ENCODE measurements at places on chromosomes 12 and 14.

DNA sequence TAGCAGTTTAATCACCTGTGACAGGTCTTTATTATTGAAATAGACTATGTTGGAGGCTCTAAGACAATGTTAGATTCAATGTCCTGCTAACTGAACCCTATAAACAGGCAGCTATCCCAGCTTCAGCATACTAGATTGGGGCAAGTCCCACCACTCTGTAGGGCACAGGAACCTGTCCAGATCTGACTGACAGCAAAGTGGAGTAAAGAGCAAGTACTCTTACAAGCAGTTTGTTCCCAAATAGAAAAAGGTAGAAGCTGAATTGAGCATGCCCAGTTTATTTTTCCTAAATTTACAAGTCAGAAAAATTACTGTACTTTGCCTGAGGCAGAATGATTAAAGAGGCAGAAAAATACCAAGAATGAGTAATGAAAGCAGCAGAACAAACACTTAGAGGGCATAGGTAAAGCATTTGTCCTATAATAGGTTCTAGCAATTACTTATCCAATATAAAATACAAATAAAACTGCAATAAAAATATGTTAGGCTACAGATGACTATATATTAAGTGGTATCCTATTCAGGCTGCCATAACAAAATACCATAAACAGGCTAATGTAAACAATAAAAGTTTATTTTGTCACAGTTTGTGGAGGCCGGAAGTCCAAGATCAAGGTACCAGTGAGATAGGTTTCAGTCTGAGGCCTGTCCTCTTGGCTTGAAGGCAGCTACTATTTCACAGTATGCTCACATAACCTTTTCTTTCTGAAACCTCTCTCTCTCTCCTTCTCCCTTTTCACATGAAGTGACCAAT, 868.2 kb downstream of the C12orf50 start:
- DNase-seq = no peak

GRCh38 chr12:6234906-6235305, 34.7 kb downstream of the CD9 start:
- no peak for DNase-seq

DNA sequence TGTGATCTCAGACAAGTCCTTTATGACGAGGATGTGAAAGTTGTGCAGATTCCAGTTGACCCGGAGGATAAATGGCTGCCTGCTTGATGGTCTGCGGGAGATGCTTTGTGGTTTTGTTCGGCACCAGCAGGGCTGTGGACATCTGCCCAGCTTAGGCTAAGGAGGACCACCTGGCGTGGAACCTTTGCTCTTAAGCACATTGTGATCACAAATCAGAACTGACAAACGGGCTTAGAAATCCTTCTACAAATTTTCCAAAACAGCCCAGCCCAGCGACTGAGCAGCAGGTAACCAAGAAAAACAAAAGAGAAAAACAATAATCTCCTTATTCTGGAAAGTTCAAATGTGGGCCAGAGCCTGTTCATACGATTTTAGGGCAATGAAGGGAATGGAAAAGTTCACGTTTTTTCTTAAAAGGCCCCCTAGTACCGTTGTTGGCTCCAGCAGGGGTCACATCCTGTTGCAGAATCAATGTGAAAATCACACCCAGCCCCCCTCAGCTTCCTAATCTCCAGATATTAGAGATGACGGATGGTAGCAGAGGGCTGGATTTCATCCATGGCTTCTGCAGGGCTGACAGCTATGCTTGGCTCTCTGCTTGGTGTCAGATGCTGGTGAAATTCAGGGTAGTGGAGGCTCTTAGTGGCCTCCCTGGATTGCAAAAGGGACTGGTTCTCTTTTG, 81.1 kb upstream of the RFLNA start:
- no peak for DNase-seq

GRCh38 chr12:124236625-124237031, 58.3 kb upstream of the RFLNA start:
- DNase-seq = no peak

- DNase-seq = no peak
Observed at GRCh38 chr14:51202914-51203665, 37.0 kb upstream of the TMX1 start.

- no peak for DNase-seq
Observed at GRCh38 chr12:72448805-72449204, 176.6 kb downstream of the TRHDE start.

- DNase-seq = no peak
Observed at GRCh38 chr14:89012282-89013097, 188.0 kb downstream of the TTC8 start.

DNA sequence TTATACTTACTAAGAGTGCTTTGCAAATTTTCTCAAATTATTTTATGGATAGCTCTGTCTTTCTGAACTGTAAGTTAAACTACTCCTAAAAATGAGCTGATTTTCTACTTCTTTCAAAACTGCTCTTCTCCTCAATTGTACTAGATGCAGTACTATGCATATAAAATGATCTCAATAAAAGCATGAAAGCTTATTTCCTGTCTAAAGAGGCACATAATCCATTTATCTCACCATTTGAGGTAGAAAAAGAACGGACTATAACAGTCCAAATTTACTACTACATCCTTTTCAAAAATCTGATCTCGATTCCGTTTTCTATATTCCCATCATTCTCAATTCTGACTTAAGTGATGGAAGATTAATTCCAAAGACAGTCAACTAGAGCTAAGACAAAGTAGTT, 14.4 kb downstream of the SLIRP start:
- no peak for DNase-seq
